Upper lobe of right lung (tissue), 1 donor: ENCODE measurements at places on chromosomes 6 and 20. TPM values are rescaled to one million over a fixed set of nuclear protein-coding genes. Genes with fewer than 3 reads are reported as not detected.

GRCh38 chr6:168886964-168887363, 366.7 kb downstream of the THBS2 start:
- H3K27ac ChIP-seq, result no peak overlapping the region
- no peak overlapping the region for H3K4me3 ChIP-seq
- no peaks in the 10 kb centered on the region for H3K4me1 ChIP-seq
- DNase-seq, result no peak
- no peaks in the 10 kb centered on the region for H3K36me3 ChIP-seq

DNA sequence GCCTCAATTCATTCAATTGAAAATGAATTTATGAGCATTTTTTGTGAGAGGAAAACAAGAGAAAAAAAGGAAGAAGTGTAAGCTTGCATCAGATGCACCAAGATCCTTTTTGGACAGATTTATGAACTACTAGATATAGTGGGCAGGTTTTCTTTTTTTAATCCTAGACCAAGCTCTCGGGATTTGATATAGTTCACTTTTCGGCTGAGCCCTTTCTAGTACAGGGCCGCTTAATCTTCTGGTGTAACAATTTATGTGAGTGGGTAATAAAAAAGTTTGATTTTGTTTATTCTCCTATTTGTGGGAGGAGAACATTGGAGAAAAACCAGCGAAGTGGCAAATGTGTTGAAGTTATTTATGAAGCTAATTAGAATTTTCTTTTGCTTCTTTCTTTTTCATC, 538.0 kb downstream of the UTRN start:
- no peak overlapping the region for H3K27ac ChIP-seq
- H3K4me3 ChIP-seq, result no peak overlapping the region
- no peaks in the 10 kb centered on the region for H3K4me1 ChIP-seq
- H3K36me3 ChIP-seq, result peaks cover 32% of the 10 kb centered on the region

GRCh38 chr6:167788563-167788903, 38.2 kb upstream of the AFDN start:
- no peaks in the 10 kb centered on the region for H3K27me3 ChIP-seq
- no peak overlapping the region for H3K27ac ChIP-seq
- no peak overlapping the region for H3K4me3 ChIP-seq
- no peaks in the 10 kb centered on the region for H3K36me3 ChIP-seq
- DNase-seq, result no peak

DNA sequence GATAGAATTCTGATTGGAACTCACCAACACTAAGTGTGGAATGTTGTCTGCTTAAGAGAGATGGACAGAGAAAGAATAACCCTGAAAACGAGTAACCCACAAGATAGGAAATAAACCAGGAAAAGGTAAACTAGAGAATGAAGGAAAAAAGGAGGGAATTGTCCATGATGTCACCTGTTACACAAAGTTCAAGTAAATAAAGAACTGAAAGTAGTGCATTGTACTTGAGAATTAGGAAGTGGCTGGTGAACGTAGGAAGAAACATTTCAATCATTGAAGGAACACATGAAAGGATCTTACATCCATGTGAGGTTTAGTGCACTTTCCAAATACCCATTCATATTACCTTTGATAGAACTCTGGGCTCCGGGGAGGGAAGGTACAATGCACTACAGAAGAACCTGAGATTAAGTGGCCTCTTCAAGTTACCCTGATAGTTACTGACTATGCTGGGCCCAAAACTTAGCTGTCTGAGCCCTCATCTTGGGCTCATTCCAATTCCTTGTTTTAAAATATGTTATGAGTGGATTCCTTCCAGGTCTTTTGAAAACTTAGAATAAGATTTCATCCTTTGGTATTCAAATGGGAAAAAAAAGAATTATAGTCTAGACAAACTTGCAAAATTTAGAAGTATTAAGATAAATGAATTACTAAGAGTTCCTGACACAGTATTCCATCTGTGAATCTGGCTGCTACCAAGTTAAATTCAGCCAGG, 1.1 kb upstream of the STX7 start:
- peaks cover 23% of the 10 kb centered on the region for H3K4me1 ChIP-seq
- no peak for DNase-seq
- H3K4me3 ChIP-seq, result peak overlapping the region; percentile 71
- H3K36me3 ChIP-seq, result no peaks in the 10 kb centered on the region

GRCh38 chr6:43510827-43511163, 649 bp upstream of the LRRC73 start:
- H3K4me3 ChIP-seq, result peak overlapping the region; percentile 68
- DNase-seq, result no peak
- peaks cover 50% of the 10 kb centered on the region for H3K36me3 ChIP-seq
- H3K27ac ChIP-seq, result peak overlapping the region; percentile 17
- no peaks in the 10 kb centered on the region for H3K27me3 ChIP-seq

DNA sequence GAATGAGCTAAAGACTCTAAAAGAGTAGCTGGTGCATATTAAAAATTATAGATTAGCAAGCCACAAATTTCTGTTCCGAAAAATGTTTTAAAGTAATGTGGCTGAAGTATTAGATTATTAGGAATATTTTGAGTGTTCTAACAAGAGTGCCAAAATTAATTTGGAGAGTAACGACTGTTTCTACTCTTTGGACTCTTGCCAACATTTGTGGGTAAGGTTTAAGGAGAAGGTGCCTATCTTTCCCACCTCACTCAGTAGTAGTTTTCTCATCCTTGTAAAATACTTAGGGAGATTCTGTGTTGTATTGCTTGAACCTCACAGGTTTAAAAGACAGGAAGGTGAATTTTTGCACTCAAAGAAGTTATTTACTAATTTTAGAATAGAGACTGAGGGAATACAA, 5.0 kb downstream of the HSF2 start:
- H3K4me1 ChIP-seq, result peaks cover 14% of the 10 kb centered on the region
- no peaks in the 10 kb centered on the region for H3K36me3 ChIP-seq
- no peak overlapping the region for H3K4me3 ChIP-seq

DNA sequence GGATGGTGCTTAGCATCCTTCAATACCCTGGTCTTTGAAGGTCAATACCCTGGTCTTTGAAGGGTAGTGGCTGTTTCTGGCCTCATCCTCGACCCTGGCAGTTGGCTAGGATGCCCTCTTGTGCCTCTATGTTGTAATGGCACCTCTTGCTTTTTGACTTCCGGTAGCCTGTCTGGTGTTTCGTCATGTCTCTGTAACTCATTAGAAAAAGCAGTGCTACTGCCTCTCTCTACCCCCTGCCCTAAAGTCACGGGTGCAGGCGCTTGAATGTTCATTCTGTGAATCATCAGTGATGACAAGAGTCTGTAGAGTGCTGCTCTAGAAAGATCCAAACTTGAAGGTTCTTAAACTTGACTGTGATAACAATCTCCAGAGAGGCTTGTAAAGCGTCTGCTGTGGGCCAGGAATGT, 28.3 kb downstream of the RSPO4 start:
- H3K36me3 ChIP-seq, result no peaks in the 10 kb centered on the region
- H3K4me1 ChIP-seq, result peaks cover 5% of the 10 kb centered on the region
- H3K27ac ChIP-seq, result no peak overlapping the region
- H3K27me3 ChIP-seq, result no peaks in the 10 kb centered on the region

GRCh38 chr6:166318649-166319600, 10.7 kb upstream of the PRR18 start:
- H3K4me1 ChIP-seq, result no peaks in the 10 kb centered on the region
- H3K36me3 ChIP-seq, result peaks cover 45% of the 10 kb centered on the region
- no peak for DNase-seq
- no peak overlapping the region for H3K27ac ChIP-seq
- no peak overlapping the region for H3K4me3 ChIP-seq
- H3K27me3 ChIP-seq, result no peaks in the 10 kb centered on the region

DNA sequence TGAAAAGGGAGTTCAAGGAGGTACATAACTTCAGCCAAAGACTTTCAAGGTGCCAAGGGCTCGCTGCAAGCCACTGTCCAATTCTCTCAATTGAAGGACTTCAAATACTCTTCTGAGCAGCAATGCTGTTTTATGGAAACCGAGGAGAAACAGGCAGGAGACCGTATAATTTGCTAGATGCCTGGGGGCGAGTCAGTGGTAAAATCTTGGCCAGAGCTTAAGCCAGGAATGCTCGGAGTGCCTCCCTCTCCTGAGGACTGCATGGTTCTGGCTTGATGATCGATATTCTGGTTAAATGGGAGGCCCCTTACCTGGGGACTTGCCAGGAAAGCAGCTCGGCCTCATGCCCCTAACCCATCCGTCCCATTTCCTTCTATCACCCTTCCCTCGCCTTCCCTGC, 35.8 kb upstream of the NOP56 start:
- H3K4me3 ChIP-seq, result no peak overlapping the region
- no peak overlapping the region for H3K27ac ChIP-seq
- H3K4me1 ChIP-seq, result no peaks in the 10 kb centered on the region
- no peak for DNase-seq
- no peaks in the 10 kb centered on the region for H3K27me3 ChIP-seq
- no peaks in the 10 kb centered on the region for H3K36me3 ChIP-seq

DNA sequence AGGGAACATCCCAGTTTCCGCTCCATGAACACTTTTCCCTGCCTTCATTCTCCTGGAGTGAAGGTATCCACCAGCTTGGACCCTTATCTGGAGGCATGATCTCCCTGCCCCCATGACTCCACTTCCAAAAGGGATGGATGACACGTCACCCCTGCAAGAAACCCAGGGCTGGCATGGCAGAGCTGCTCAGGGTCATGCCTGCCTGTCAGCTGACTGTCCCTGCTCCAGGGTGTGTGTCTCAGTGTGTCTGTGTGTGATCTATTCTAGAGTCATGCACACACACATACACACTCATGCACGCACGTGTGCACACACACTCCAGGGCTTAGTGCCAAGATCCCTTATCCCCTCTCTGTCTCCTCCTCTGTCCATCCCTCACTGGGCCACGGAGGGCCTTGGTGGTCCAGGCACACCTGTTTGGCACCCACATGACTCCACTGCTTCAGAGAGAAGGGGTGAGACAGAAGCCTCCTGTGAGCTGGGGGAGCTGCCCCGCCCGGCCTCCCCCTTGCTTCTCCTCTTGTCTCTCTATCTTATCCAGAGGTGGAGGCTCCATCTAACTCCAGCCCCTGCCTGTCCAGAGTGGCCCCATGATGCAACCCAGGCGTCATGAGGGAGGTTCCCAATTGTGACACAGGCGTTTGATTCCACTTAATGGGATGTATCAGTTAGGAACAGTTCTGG, 290.9 kb downstream of the CDC5L start:
- no peak overlapping the region for H3K27ac ChIP-seq
- H3K4me1 ChIP-seq, result no peaks in the 10 kb centered on the region
- no peaks in the 10 kb centered on the region for H3K36me3 ChIP-seq

GRCh38 chr20:53255102-53255710, 283.0 kb downstream of the TSHZ2 start:
- no peaks in the 10 kb centered on the region for H3K4me1 ChIP-seq
- no peak for DNase-seq
- no peak overlapping the region for H3K27ac ChIP-seq
- H3K27me3 ChIP-seq, result no peaks in the 10 kb centered on the region
- H3K36me3 ChIP-seq, result no peaks in the 10 kb centered on the region
- H3K4me3 ChIP-seq, result no peak overlapping the region

GRCh38 chr20:4090756-4091489, 75.6 kb upstream of the RNF24 start:
- no peaks in the 10 kb centered on the region for H3K27me3 ChIP-seq
- no peak for DNase-seq
- H3K27ac ChIP-seq, result no peak overlapping the region
- no peak overlapping the region for H3K4me3 ChIP-seq
- no peaks in the 10 kb centered on the region for H3K4me1 ChIP-seq

DNA sequence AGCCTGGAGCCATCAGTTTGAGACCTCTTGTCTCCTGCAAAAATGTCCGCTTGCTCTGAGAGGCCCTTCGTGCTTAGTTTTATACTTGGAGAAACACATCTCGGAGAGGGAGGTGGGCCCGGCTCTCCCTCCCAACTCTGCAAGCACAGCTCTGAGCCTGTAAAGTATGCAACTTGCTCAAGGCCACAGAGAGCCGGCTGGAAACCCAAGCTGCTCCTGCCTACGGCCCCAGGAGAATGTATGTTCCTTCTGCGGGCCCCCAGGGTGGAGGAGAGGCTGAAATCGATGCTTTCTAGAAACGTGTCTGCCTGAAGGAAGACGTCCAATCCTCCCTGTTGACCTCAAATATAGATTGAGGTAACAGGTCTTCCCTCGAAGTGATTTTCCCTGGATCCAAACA, 205.4 kb downstream of the PREX1 start:
- peaks cover 16% of the 10 kb centered on the region for H3K36me3 ChIP-seq
- no peak overlapping the region for H3K27ac ChIP-seq
- H3K4me3 ChIP-seq, result no peak overlapping the region
- no peak for DNase-seq

- peaks cover 61% of the 10 kb centered on the region for H3K36me3 ChIP-seq
- H3K4me3 ChIP-seq, result no peak overlapping the region
- no peaks in the 10 kb centered on the region for H3K4me1 ChIP-seq
- no peak for DNase-seq
- H3K27me3 ChIP-seq, result no peaks in the 10 kb centered on the region
- no peak overlapping the region for H3K27ac ChIP-seq
Measured at GRCh38 chr20:21371193-21371592, 26.1 kb downstream of the NKX2-4 start.

DNA sequence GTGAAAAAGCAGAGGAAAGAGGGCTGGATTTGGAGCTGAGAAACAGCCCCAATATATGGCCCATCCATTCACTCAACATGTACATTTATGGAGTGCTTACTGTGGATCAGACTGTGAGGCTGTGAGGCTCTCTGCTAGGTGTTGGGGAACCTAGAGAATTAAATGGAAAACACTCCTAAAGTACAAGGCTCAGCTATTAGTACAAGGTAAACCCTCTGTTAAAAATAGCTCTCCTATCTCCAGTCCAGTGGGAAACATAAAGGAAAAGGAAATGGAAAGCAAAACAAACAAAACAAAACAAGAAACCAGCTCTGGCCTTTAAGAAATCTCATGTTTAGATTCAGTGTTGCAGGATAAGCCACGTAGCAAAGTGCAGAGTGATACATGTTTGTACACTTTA, 35.0 kb downstream of the LY86 start:
- H3K36me3 ChIP-seq, result no peaks in the 10 kb centered on the region
- no peak for DNase-seq
- no peak overlapping the region for H3K4me3 ChIP-seq
- no peak overlapping the region for H3K27ac ChIP-seq
- H3K27me3 ChIP-seq, result no peaks in the 10 kb centered on the region

GRCh38 chr20:63252284-63252711, 2.0 kb downstream of the NKAIN4 start:
- no peaks in the 10 kb centered on the region for H3K36me3 ChIP-seq
- no peak overlapping the region for H3K27ac ChIP-seq
- H3K4me1 ChIP-seq, result peaks cover 6% of the 10 kb centered on the region
- H3K4me3 ChIP-seq, result no peak overlapping the region

GRCh38 chr6:164898412-164898811, 411.0 kb downstream of the C6orf118 start:
- H3K36me3 ChIP-seq, result no peaks in the 10 kb centered on the region
- no peaks in the 10 kb centered on the region for H3K27me3 ChIP-seq
- DNase-seq, result no peak
- H3K4me1 ChIP-seq, result no peaks in the 10 kb centered on the region
- no peak overlapping the region for H3K27ac ChIP-seq
- no peak overlapping the region for H3K4me3 ChIP-seq

GRCh38 chr6:124943658-124944057, 18.6 kb upstream of the RNF217 start:
- no peaks in the 10 kb centered on the region for H3K36me3 ChIP-seq
- no peak for DNase-seq
- no peaks in the 10 kb centered on the region for H3K27me3 ChIP-seq
- no peak overlapping the region for H3K27ac ChIP-seq
- no peak overlapping the region for H3K4me3 ChIP-seq

Gene TREML2
- 0.61 TPM for total RNA-seq

Gene CST9L
- not detected for total RNA-seq

Gene DDRGK1
- 108 TPM for total RNA-seq

Gene LY6G6D
- total RNA-seq, result not detected

Gene CLIC1
- 286 TPM for total RNA-seq
